ENCODE measurements at places on chromosomes 4 and X.

GRCh38 chr4:111031596-111031995, 408.7 kb upstream of the PITX2 start:
- no peak for DNase-seq

DNA sequence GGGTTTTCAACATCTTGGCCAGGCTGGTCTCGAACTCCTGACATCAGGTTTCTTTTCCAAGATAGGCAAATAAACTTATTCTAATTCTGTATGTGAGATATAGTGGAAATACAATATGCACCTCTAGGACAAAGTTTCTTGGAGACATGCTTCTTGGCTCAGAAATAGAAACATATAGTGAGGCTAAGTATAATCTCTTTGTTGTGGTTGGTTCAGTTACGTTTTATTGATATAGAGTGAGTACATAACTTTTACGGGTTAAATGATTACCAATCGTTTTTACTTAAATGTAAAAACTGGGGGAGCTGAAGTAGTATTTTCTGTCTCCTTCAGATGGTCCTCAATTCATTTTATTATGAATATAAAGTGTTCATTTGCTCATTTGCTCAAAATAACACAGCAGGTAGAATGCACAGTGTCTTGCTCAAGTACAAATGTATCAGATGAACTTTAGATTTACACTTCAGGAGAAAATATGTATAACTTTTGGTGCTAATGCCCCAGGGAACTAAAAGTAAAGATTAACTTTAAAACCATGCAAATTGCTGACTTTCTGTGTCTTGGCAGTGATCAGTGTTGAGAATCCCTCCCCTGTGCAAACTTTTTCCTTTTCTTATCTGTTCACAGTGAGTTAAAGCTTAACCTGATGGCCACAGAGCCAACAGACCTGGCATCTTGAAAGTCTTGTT, 77.6 kb downstream of the AFF1 start:
- DNase-seq, result no peak

DNA sequence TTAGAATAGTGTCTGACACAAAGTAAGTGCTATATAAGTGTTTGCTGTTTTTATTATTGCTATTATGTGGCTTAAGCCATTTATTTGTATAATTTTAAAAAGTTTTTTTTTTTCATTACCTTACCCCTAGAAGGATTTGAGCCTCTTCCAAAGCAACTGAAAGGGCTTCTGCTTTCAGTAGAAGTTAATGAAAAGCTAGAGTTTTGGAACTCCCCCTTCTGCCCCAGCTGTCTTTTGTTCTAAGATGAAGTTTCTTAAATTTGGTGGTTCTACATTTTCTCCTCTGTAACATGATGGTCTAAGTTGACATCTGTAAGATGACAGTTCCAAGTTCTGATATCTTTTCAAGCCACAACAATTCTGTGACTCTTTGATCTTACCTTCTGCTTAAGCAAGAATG, 30.3 kb downstream of the FHIP1A start:
- DNase-seq, result no peak

DNA sequence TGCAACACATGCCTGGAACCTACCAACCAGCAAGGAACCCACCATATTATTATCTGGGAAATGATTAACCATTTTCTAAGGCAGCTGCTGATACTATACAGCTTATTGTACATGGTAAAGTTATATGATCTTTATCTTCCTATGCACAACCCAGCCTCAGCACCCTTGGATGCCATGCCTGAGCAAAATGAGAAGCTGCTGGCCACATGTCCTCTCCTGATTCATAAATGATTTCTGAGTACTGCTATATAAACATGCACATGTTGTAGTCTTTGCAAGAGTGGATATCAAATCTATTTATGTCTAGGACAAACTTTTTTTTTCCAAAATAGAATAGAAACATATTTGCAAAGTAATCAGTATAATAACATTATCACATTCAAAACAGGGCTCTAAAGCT, 1043.6 kb downstream of the CCSER1 start:
- DNase-seq, result no peak

DNA sequence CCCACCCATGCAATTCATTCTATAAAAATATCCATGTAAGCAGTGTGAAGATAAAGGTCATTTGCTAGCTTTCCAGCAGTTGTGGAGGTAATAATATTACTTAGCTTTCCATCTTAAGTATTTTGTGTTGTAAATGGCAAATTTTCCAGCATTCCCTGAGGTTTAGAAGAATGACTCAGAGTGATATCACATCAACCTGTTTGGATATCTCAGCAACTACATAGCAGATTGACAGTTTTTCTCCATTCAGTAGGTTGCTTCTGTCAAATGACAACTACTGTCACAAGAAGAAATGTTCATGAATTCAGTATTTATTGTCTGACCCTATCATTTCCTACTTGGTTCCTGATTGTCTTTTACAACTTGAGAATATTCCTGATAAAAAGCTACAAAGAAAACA, 434.9 kb upstream of the GALNTL6 start:
- no peak for DNase-seq

DNA sequence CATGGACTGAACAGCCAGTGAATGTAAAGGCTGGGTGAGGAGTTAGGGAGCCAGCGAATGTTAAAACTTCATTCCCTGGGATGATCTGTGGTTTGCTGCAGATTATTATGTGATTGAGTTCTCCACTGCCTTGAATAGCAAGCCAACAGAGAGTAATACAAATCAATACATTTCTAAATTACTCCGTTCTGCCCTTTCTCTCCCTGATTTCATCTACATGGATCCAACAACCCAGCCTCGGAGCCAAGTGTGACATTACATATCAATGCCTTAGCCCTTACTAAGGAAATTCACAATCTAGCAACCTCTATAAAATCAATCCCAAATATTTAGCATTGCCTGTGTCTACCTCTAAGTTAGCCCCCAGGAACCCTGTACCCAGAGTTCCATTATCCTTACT, 11.0 kb downstream of the HSD17B13 start:
- DNase-seq, result no peak

GRCh38 chrX:64394059-64394873, 986 bp downstream of the MTMR8 start:
- no peak for DNase-seq

DNA sequence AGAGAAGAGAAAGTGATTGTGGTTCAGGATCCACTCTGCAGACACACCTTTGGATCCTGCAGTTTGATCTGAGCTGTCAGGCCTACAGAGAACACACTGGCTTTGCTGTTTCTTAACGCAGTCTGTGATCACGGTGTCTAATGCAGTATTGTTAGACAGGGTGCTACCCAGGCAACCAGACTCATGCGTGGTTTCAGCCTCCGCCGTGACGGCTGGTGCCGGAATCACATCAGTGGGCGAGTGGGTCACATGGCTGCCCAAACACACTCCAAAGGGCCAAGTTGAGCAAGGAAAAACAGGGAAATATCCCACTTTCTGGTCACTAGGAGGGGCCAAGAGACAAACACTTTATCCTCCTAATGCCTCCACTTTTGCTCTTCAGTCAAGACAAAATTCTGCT, 27.5 kb downstream of the CCDC149 start:
- DNase-seq, result no peak

DNA sequence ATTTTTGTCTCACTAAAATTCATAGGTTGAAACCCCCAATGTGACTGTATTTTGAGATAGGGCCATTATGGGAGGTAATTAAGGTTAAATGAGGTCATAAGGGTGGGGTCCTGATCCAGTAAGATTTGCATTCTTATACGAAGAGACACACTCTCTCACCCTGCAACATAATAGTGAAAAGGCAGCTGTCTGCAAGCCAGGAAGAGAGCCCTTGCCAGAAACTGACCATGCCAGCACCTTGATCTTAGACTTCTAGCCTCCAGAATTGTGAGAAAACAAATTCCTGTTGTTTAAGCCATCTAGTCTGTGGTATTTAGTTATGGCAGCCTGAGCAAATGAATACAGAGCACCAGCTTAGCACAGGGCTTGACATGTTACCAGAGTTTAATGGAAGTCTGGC, 17.5 kb upstream of the IGSF1 start:
- DNase-seq, result no peak

DNA sequence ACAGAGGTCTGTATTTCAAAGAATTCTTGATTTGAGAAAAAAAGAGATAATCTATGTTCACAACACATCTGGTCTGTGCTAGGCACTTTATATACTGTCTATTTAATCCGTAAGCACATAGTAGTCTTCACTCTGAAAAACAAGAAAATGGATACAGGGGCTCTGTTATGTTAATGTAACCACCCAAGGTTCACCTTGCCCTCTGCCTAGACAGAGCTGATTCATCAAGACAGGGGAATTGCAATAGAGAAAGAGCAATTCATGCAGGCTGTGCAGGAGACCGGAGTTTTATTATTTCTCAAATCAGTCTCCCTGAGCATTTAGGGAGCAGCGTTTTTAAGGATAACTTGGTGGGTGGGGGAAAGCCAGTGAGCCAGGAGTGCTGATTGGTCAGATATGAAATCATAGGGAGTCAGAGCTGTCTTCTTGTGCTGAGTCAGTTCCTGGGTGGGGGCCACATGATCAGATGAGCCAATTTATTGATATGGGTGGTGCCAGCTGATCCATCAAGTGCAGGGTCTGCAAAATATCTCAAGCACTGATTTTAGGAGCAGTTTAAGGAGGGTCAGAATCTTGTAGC, 92.9 kb upstream of the TNIP3 start:
- DNase-seq, result no peak

- no peak for DNase-seq
Measured at GRCh38 chrX:77949840-77950239, 19.6 kb downstream of the PGAM4 start.

DNA sequence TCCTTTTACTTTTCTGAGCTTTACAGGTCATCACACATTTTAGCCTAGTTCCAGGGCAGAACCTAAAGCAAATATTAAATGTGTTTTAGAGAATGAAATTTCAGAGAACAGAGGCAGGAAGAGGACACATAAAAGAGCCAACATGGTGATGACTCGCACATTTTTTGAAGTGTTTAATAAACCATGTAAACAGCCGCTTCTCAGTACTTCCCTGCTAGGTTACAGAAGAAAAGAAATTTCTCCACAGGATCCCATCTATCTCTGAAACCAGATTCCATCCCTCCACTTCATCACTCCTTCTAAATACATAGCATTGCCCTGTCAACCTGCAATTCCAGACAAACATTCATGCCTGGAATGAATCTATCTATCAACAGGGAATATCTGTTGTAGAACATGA, 949.5 kb upstream of the PCDH7 start:
- DNase-seq, result no peak

- DNase-seq, result no peak
Measured at GRCh38 chr4:122259849-122260248, 107.7 kb downstream of the BLTP1 start.

DNA sequence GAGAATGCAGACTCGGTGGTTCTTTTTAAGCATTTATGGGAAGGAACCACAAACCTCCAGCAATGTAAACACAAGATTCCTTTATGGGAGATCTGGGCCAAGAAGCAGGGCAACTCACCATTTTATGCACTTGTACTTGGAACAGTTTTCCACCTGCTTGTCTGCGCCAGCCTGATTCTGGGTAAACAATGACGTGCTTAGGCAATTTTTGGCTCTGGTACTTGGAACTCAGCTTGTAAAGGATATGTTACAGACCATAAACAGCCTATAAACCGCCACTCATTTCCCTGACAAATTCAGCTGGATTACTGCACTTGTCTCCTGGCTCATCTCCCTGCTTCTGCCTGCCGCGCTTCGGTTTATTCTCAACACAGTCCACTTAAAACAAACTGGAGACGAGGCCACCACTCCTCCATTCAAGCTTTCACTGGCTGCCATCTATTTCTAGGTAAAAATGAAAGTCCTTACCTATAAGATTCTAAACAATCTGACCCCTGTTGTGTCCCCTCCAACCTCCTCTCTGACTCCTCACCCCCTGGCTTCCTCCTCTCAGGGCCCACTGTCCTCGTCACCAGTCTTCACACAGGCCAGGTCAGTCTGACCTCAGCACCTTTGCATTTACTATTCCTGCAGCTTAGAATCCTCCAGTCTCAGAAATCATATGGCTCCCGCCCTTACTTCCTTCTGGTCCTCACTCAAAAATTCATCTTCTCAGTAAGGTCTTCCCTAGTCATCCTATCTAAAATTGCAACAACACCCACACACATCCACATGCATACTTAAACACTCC, 205.9 kb upstream of the GALNT7 start:
- no peak for DNase-seq

DNA sequence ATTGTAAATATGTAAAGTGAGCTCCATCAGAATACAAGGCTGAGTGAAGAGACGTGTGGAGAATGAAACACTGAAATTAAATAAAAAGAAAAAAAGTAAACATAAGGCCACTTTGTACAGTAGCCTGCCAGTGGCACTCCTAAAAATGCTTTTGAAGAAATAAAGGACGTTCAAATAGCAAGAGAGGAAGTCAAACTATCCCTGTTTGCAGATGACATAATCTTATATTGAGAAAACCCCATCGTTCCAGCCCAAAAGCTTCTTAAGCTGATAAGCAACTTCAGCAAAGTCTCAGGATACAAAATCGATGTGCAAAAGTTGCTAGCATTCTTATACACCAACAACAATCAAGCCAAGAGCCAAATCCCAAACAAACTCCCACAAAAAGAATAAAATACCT, 24.2 kb downstream of the RASSF6 start:
- DNase-seq, result no peak

- no peak for DNase-seq
Measured at GRCh38 chr4:138473339-138473738, 231.2 kb upstream of the SLC7A11 start.

GRCh38 chr4:21815651-21816377, 132.8 kb downstream of the KCNIP4 start:
- no peak for DNase-seq

DNA sequence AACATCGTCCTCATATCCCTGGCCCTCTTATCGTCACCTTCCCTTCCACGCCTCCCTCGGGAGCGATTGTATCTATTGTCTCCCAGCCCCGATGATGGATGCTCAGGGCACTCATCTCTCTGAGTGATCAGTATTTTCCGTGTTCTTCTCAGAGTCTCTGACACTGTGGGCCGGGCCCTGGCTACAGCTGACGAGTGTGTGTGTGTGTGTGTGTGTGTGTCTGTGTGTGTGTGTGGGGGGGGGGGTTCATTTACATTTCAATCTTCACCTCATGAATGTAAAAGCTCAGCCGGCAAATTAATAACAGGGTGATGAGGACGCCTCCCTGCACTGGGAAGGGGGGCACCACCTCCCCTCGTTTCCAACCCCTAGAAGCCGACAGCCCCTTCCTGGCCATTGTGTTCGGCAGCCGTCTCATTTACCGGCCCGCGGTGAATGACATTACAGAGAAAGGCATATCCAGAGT, 159.5 kb downstream of the SHOX start:
- no peak for DNase-seq

DNA sequence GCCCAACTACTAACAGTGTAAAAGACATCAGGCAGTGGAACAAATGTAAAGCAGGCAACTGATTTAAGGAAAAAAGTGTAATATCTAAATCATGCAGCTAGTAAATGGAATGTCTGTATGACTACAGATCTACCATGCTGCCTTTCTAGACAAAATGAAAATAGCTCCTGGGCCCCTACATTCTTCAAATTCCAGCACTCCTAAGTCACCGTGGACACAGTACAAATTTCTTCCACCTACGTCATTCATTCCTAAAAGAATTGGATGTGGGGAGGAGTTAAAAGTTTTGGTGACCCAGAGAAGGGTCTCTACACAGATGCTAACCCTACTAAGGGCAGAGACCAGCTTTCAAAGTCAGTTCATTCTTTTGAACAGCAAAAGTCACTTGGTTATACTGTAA, 137.2 kb upstream of the ARHGEF9 start:
- DNase-seq, result peak; percentile 11

All from H54 (cell line).